ENCODE measurements at places on chromosomes 1 and 21.

DNA sequence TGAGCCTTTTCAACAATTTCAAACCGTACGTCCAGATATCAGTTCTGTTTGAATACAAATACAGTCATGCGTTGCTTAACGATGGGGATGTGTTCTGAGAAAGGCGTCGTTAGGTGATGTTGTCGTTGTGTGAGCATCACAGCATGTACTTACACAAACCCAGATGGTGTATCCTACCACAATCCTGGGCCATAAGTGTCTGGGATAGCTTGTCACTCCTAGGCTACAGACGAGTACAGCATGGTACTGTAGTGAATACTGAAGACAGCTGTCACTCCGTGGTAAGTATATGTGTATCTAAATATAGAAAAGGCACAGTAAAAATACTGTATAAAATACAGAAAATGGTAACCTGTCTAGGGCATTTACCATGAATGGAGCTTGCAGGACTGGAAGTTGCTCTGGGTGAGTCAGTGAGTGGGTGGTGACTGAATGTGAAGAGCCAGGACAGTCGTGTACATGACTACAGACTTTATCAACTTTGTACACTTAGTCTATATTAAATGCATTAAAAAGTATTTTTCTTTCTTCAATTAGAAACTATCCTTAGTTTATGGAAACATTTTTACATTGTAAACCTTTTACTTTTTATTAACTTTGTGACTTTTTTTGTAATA, 10.5 kb upstream of the OR2W3 start:
- no peak for DNase-seq

DNA sequence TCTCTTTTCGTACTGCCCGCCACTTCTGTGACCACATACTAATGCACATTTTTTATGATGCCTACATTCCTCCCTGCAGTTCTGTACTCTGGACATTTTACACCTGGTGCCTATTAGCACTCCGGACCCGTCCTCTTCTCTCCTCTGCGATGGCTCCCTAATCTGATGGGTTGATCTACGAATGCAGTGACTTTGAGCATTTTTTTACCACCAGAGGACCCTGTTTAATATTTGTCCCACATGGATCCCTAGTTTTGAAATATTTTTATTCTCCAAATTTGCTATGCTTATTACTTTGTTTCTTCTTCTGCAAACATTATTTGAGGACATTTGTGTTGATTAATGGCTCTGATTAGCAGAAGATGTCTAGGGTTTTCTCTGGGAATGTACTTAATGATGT, 5.2 kb downstream of the PPFIA4 start:
- DNase-seq: no peak

DNA sequence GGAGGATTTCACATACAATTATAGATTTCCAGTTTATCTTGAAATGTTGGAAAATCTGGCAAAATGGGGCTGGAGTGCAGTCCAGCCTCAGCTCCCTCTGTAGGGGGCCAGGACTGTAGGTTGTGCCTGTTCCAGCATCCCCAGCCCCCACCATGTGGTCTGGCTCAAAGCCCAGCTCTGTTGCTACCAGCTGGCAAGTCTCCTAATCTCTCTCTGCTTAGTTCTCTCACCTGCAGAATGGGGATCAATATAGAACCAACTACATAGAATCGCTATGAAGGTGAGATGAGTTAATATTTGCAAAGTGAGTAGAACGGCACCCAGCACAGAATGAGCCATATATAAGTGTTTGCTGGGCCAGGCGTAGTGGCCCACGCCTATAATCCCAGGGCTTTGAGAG, 50.0 kb upstream of the TARDBP start:
- no peak for DNase-seq

DNA sequence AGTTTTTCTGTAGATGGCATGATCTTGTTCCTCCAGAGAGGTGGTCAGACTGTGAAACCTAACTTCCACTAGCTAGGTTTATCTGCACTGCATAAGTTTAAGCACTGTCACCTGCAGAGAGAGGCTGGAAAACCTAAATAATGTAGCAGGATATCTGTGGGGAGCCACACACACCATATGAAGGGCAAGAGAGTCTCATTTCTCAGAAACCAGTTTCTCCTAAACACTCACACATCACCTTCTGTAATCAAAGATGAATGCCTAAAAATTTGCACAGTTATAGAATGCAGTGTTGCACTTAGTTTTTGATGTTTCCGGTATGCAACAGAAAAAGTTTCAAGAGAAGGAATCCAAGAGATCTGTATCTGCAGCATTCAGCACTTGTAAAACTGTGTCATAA, 654.6 kb downstream of the ADGRL2 start:
- DNase-seq: no peak

GRCh38 chr1:23249787-23250454, 32.6 kb upstream of the HTR1D start:
- no peak for DNase-seq

GRCh38 chr1:192243721-192244120, 73.1 kb upstream of the RGS21 start:
- no peak for DNase-seq

DNA sequence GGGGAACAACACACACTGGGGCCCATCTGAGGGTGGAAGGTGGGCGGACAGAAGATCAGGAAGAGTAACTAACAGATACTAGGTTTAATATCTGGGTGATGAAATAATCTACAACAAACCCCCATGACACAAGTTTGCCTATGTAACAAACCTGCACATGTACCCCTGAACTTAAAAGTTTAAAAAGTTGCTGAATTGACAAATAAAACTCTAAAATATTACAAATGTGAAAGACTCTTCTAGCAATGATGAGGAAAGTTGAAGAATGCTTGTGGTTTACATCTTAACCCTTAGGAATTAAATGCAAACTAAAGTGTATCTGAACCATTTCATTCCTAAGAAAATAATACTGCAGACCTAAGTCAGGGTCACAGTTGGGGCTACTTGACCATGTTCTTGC, 525.6 kb upstream of the CAMK1G start:
- DNase-seq: no peak

DNA sequence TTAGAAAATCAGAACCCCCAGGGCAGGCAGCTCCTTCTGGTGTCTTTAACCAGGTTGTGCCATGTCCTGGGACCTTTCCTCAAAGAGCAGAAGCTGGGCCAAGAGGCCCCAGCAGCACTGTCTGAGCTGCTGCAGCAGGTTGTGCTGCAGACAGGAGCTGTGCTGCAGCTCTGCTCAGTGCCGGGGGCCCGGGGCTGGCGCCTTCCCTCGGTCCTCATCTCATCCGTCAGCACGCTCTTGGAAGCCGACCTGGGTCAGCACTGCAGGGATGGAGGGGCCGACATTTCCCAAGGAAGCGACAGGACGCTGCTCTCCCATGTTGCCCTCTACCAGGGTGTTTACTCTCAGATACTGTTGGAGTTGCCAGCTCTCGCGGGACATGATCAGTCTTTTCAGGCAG, 11.7 kb downstream of the URB2 start:
- DNase-seq: no peak

- DNase-seq: no peak
Observed at GRCh38 chr1:224881762-224882211, 47.7 kb upstream of the DNAH14 start.

DNA sequence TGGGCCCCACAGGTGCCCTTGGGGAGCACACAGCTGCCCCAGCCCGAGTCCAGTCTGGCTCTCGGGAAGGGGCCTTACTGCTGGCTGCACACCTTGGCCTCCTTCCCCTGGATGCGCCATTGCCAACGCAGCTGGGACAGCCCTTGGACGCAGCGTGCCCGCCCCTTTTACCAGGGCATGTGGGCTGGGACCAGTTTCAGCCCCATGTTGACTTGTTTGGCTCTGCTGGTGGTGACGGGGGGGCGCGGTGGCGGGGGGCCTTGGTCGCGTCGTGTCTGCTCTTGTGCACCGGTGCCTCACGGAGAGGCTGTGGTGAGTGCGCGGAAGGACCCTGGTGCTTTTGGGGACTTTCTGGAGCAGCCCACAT, 19.6 kb downstream of the SKI start:
- no peak for DNase-seq

GRCh38 chr1:113834716-113835115, 22.4 kb upstream of the RSBN1 start:
- no peak for DNase-seq

DNA sequence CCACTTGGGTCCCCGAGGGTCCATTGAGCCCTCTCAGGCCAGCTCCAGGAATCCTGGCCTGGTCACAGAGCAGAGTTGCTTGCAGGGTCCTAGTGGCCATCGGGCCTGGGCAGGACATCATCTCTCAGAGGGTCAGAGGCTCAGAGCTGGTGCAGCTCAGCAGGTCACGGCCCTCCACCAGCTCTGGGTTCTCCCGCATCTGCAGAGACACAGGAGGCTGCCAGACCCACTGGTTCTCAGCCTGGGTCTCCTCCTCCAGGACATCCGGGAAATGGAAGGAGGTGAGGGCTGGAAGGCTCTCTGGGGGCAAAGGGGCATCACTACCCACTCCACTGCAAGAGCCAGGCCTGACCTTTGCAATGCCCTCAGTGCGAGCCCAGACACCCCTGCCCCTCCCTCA, 6.5 kb downstream of the TMEM54 start:
- no peak for DNase-seq

DNA sequence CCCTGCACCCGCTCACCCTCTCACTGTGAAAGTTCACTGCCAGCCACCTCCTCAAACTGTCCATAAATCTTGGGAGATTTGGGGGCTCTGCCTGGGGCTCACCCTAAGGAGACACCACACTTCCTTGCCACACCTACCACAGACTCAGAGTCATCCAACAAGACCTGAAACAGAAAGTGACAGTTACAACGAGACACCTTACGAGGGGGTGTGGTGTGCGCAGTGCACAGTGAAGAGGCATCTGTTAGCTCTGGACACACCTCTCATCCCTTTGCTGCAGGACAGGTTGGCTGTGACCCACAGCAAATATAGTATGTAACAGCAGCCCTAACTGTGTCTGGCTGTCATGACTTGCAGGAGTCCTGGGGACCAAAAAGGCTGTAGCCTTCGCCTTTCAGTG, 190.2 kb downstream of the NR5A2 start:
- DNase-seq: peak; percentile 12

DNA sequence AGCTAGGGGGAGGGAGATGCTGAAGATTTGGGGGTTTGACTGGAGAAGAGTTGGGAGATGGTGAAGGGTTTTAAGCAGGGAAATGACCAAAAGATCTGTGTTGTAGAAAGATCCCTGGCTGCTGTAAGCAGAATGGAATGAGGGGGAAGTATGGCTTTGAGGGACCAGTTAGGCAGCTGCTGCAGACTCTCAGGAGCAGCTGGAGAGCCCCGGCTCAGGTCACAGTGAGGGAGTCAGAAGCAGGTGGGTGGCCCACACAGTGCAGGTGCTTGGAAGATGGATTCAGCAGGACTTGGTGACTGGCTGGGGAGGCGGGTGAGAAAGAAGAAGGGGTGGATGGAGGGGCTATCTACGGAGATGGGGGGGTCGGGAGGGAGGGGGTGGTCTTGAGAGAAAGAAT, 35.7 kb downstream of the EDN2 start:
- DNase-seq: no peak

GRCh38 chr1:29218223-29218622, 12.5 kb downstream of the MECR start:
- no peak for DNase-seq

GRCh38 chr1:229136822-229137221, 134.1 kb upstream of the RAB4A start:
- no peak for DNase-seq

- no peak for DNase-seq
Observed at GRCh38 chr1:48652334-48652733, 124.4 kb downstream of the BEND5 start.

- no peak for DNase-seq
Observed at GRCh38 chr1:35029761-35030160, 2.0 kb downstream of the ZMYM6 start.

DNA sequence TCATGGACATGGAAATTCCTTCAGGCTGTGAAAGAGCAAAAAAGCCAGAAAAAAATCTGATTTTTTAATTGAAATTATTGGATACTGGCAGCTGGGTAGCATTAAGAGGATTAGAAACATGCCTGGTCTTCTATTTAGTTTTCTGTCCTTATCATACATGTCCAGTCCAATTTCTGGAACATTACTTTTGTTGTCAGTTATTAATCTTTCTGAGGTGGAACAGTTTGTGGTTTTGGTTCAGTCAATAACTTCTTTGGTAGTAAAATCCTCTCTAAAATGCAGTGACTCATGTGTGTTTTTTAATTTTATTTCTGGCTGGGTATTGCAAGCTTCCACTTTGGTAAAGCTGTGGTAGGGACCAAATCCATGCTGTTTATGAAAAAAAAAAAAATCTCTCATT, 687.0 kb upstream of the ADGRL2 start:
- no peak for DNase-seq

DNA sequence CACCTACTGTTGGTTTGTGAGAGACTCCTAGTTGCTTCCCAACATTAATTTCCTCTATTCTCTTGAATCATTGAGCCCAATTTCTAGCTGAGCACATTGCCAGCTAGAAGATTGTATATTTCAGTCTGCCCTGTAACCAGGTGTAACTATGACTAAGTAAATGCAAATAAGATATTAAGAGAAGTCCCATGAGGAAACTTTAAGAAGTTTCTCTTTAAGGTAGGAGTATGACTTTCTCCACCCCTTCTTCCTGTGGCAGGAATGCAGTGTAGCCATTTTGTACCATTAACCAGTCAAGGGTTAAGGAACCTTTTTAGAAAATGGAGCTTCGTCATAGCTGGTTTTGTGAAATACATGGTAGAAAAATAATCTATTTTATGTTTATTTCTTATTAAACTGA, 534.2 kb upstream of the RGS18 start:
- DNase-seq: no peak

GRCh38 chr1:156486421-156487344, 13.9 kb downstream of the MEF2D start:
- no peak for DNase-seq

GRCh38 chr1:64842224-64842623, 97.3 kb downstream of the RAVER2 start:
- DNase-seq: no peak

GRCh38 chr1:100482167-100482566, 55.8 kb upstream of the GPR88 start:
- no peak for DNase-seq

DNA sequence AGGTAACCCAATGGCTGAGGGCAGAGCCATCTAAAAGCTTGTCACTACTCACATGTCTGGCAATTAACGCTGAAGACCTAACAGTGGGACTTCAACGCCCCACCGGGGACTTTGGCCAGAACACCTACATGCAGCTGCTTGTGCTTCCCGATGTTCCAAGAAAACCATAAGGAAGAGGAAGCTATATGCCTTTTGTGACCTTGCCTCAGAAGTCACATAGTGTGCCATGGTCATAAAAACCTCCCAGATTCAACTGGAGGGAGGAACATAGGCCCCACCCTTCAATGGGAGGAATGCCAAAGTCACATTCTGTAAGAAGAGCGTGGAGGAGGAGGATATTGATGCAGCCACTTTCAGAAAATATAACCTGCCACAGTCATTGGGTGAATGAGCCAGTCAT, 147.8 kb upstream of the MAGI3 start:
- DNase-seq: no peak

- no peak for DNase-seq
Observed at GRCh38 chr1:150362721-150363425, 1.1 kb upstream of the RPRD2 start.

DNA sequence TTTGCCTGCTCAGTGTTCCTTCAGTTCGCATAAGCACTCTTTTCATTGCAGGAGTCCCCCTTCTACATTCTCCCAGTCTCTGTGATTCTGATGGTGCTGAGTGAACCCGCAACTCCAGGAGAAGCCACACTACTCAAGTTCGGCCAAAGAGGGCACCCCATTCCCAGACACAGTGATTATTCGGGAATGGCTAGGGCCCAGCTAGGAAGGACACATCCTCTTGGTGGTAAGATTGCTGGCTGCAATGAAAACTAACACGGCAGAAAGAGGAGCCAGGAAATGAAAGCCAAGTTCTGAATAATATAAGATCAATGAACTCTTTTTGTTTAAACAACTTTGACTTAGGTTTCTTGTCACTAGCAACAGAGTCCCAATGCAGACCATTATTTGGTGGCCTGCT, 14.9 kb downstream of the CREG1 start:
- DNase-seq: no peak

Measured in GM12892 (cell line).